Sigmoid colon (tissue), 7 donors: ENCODE measurements at places on chromosomes 2 and 18. TPM values are rescaled to one million over a fixed set of nuclear protein-coding genes. Genes with fewer than 3 reads are reported as not detected.

The SIX2 gene
- 0.03 TPM for polyA plus RNA-seq

- no peaks in the 10 kb centered on the region for H3K36me3 ChIP-seq
- no peak overlapping the region for H3K4me3 ChIP-seq
- peaks cover 32% of the 10 kb centered on the region for H3K4me1 ChIP-seq
- no peak for DNase-seq
These were observed 64.9 kb downstream of the KLHL29 start for GRCh38 chr2:23449831-23450331.

DNA sequence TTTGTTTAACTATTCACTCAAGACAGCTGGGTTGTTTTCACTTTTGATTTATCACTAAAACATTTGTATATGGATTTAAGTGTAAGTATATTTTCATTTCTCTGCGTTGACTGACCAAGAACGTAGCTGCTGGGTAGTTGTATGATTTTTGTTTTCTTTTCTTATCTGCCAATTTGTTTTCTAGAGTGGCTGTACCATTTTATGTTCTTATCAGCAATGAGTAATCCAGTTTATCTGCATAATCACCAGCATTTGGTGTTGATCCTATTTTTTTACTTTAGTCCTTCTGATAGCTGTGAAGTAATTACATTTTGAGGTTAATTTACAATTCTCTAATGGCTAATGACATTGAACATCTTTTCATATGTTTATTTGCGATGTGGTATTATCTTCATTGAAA, 1178.4 kb upstream of the TMEFF2 start:
- H3K27me3 ChIP-seq = no peaks in the 10 kb centered on the region
- H3K4me1 ChIP-seq = no peaks in the 10 kb centered on the region
- no peak for DNase-seq
- no peaks in the 10 kb centered on the region for H3K36me3 ChIP-seq
- no peak overlapping the region for H3K4me3 ChIP-seq
- H3K27ac ChIP-seq = no peak overlapping the region

GRCh38 chr2:6423157-6423556, 442.6 kb downstream of the CMPK2 start:
- no peak for DNase-seq
- no peak overlapping the region for H3K4me3 ChIP-seq
- H3K36me3 ChIP-seq = no peaks in the 10 kb centered on the region
- no peak overlapping the region for H3K27ac ChIP-seq

- peak; percentile 71 for DNase-seq
These were observed 15.9 kb downstream of the CAPG start for GRCh38 chr2:85394261-85394681.

The GREB1L gene
- polyA plus RNA-seq = 0.23 TPM

DNA sequence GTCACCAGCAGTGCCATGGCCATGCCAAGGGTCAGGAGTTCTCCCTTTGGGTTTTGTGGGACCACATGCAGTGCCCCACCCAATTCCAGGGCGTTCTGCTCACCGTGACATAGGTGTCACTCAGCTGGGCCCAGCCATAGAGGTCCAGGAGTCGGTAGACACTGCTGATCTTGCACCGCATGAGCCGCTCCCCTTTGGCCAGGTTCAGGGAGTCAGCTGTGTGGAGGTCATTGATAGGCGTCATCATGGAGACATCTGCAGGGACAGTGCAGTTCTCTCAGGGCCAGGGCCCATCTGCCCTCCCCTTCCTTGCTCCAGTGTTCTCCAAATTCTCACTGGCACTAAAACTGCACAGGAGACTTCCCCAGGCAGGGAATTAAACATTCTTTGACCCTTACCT, 71.9 kb downstream of the ADD2 start:
- H3K27me3 ChIP-seq = no peaks in the 10 kb centered on the region
- no peak overlapping the region for H3K4me3 ChIP-seq
- no peaks in the 10 kb centered on the region for H3K4me1 ChIP-seq
- no peaks in the 10 kb centered on the region for H3K36me3 ChIP-seq
- no peak overlapping the region for H3K27ac ChIP-seq

The CYTIP gene
- 36.4 TPM for polyA plus RNA-seq

GRCh38 chr2:43363120-43363519, 136.7 kb upstream of the ZFP36L2 start:
- no peaks in the 10 kb centered on the region for H3K27me3 ChIP-seq
- H3K27ac ChIP-seq = no peak overlapping the region
- DNase-seq = no peak
- H3K4me1 ChIP-seq = peaks cover 17% of the 10 kb centered on the region

The IL37 gene
- not detected for polyA plus RNA-seq

- H3K4me1 ChIP-seq = peaks cover 60% of the 10 kb centered on the region
- H3K4me3 ChIP-seq = no peak overlapping the region
- no peak overlapping the region for H3K27ac ChIP-seq
- H3K27me3 ChIP-seq = no peaks in the 10 kb centered on the region
- no peak for DNase-seq
These were observed 6.6 kb downstream of the NCK2 start for GRCh38 chr2:105751272-105751671.

The ABCB11 gene
- polyA plus RNA-seq = 0.93 TPM

- H3K4me3 ChIP-seq = no peak overlapping the region
- no peak for DNase-seq
- H3K36me3 ChIP-seq = no peaks in the 10 kb centered on the region
- H3K27me3 ChIP-seq = no peaks in the 10 kb centered on the region
- H3K27ac ChIP-seq = no peak overlapping the region
These were observed 213.0 kb downstream of the PIEZO2 start for GRCh38 chr18:10936176-10937053.

The RAD51AP2 gene
- polyA plus RNA-seq = not detected

DNA sequence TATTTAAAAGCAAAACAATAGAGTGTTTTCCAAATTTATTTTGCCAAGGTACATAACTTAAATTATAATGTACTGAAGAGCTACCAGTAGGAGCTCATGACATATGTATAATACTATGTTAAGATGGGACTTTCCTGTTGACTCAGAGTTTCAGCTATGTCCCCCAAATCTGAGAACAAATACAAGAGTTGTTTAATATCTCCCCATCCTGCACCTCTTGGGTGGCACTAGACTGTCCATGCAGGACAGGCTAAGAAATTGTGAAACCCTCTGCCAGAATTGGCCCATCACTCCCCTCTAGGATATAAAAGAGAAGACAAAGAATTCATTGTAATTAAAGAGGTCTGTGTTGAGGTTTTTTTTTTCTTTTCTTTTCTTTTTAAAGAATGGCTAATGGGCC, 21.7 kb upstream of the CTAGE1 start:
- no peak for DNase-seq
- no peak overlapping the region for H3K27ac ChIP-seq
- H3K4me3 ChIP-seq = no peak overlapping the region
- no peaks in the 10 kb centered on the region for H3K27me3 ChIP-seq
- H3K4me1 ChIP-seq = no peaks in the 10 kb centered on the region

DNA sequence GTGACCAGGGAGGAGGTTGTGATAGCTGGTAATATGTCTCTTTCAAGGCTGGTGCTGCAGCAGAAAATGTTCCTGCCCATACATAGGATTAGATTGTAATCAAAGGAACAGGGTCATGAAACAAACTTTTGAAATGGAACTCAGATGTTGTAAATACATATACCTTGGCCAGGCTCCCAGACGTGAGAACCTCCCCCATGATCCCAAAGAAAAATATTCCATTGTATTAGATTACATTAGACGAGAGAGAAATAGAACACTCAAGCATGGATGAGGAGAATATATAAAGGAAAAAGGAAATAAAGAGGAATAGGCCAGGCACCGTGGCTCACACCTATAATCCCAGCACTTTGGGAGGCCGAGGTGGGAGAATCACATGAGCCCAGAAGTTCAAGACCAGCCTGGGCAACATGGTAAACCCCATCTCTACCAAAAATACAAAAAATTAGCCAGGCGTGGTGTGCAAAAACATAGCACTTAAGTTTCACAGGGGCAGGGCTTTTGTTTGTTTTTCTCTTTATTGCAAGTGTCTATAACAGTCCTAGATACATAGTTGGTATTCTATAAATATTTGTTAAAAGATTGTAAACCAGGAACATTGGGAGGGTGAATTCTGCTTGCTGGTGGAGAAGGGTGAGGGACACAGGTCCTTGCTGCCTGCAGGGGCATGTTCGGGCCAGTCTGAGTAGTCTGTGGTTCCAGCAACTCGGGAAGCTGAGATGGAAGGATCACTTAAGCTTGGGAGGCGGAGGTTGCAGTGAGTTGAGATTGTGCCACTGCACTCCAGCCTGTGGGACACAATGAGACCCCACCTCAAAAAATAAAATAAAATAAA, 52.8 kb downstream of the RPL37A start:
- peak overlapping the region; percentile 69 for H3K27ac ChIP-seq
- H3K36me3 ChIP-seq = no peaks in the 10 kb centered on the region
- no peaks in the 10 kb centered on the region for H3K4me1 ChIP-seq
- no peaks in the 10 kb centered on the region for H3K27me3 ChIP-seq

GRCh38 chr18:24695168-24695567, 234.7 kb downstream of the HRH4 start:
- no peak overlapping the region for H3K4me3 ChIP-seq
- H3K4me1 ChIP-seq = no peaks in the 10 kb centered on the region
- DNase-seq = no peak
- no peaks in the 10 kb centered on the region for H3K36me3 ChIP-seq
- no peaks in the 10 kb centered on the region for H3K27me3 ChIP-seq
- H3K27ac ChIP-seq = no peak overlapping the region

The SPEG gene
- polyA plus RNA-seq = 25.4 TPM

DNA sequence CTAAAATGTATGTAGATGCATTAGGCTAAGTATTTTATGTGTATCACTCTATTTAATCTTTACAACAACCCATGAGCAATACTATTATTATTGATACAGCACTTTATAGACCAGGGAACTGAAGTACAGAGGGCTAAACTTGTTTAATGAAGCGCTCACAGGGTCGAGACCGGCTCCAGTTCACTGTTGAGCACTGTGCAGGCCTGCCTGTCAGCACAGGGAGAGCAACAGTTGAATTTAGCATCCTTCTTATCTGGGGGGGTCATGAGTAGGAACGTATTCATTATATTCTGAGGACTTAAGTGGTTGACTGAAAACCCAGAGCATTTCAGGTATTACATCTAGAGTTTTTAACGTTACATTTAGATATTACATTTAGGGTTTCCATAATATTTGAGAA, 120.1 kb downstream of the PLCL1 start:
- H3K4me1 ChIP-seq = peaks cover 20% of the 10 kb centered on the region
- no peak for DNase-seq
- no peaks in the 10 kb centered on the region for H3K36me3 ChIP-seq
- no peak overlapping the region for H3K27ac ChIP-seq

The LYG1 gene
- polyA plus RNA-seq = not detected

GRCh38 chr18:36255072-36255698, 42.3 kb upstream of the FHOD3 start:
- DNase-seq = no peak
- H3K27ac ChIP-seq = no peak overlapping the region
- H3K27me3 ChIP-seq = no peaks in the 10 kb centered on the region
- H3K36me3 ChIP-seq = no peaks in the 10 kb centered on the region
- H3K4me3 ChIP-seq = no peak overlapping the region
- no peaks in the 10 kb centered on the region for H3K4me1 ChIP-seq

The PLGLB2 gene
- polyA plus RNA-seq = not detected

The FEV gene
- 0.77 TPM for polyA plus RNA-seq

The KCNG2 gene
- polyA plus RNA-seq = not detected

The ADRA2B gene
- 0.54 TPM for polyA plus RNA-seq

- H3K27ac ChIP-seq = no peak overlapping the region
- no peak overlapping the region for H3K4me3 ChIP-seq
- H3K36me3 ChIP-seq = no peaks in the 10 kb centered on the region
- DNase-seq = no peak
These were observed 9.7 kb upstream of the ZNF516 start for GRCh38 chr18:76504749-76505148.

DNA sequence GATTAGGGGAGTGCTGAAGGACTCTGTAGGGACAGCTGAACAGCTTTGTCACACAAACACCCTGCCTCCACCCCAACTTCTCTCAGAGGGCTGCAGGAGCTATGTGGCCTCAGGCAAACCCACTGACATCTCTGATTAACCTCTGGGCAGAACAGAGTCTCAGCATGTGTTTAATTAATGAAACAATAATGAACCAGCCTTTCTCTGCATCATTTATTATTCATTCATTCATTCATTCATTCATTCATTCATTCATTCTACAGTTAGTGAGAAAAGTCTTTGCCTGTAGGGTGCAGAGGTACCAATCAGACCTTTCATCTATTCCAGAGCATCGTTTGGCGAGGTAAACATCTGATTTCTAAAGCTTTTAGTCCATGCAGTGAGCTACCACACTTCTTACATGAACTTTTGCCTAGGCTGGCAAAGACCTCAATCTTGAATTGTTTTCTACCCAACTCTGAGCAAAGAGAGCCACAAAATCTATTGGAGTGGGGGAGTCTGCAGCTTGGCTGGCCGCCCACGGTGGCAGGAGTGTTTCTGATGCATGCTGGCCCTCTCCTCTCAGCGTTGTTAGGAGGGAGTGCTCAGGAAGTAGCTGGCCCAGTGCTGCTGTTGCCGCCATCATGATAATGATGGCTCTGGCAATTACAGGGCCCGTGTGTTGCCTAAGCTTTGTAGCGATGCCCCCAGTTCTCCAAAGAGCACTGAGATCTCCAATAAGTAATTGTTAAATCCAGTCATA, 198.9 kb downstream of the SMAD7 start:
- no peaks in the 10 kb centered on the region for H3K27me3 ChIP-seq
- H3K27ac ChIP-seq = no peak overlapping the region
- H3K36me3 ChIP-seq = no peaks in the 10 kb centered on the region
- H3K4me3 ChIP-seq = no peak overlapping the region

DNA sequence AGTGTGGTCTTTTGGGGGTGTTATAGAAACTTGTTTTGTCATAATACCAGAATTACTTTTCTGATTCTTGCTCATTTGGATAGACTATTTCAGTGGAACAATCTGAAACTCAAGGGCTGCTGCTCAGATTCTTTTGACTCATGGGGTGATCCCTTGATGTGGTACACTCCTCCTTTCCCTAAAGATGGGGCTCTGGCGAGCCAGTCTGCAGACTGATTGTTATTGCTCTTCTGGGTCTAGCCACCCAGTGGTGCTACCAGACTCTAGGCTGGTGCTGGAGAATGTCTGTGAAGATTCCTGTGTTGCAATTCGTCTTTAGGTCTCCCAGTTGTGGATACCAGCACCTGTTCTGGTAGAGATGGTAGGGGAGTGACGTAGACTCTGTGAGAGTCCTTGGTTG, 4.2 kb upstream of the MARS2 start:
- H3K4me3 ChIP-seq = no peak overlapping the region
- no peak overlapping the region for H3K27ac ChIP-seq
- H3K4me1 ChIP-seq = peaks cover 3% of the 10 kb centered on the region
- no peak for DNase-seq
- no peaks in the 10 kb centered on the region for H3K36me3 ChIP-seq

The TMEM182 gene
- polyA plus RNA-seq = 1.8 TPM

GRCh38 chr2:40419364-40419762, 32.5 kb downstream of the SLC8A1 start:
- no peak overlapping the region for H3K4me3 ChIP-seq
- H3K36me3 ChIP-seq = no peaks in the 10 kb centered on the region
- no peak for DNase-seq
- peaks cover 66% of the 10 kb centered on the region for H3K4me1 ChIP-seq
- H3K27me3 ChIP-seq = no peaks in the 10 kb centered on the region

GRCh38 chr2:133766164-133766832, 198.0 kb upstream of the NCKAP5 start:
- H3K27ac ChIP-seq = no peak overlapping the region
- H3K27me3 ChIP-seq = no peaks in the 10 kb centered on the region
- H3K4me1 ChIP-seq = peaks cover 21% of the 10 kb centered on the region

The SLC9A4 gene
- polyA plus RNA-seq = 0.04 TPM
